Thoracic aorta (tissue), 2 donors: ENCODE measurements at places on chromosomes 11 and 22. TPM values are rescaled to one million over a fixed set of nuclear protein-coding genes. Genes with fewer than 3 reads are reported as not detected.

DNA sequence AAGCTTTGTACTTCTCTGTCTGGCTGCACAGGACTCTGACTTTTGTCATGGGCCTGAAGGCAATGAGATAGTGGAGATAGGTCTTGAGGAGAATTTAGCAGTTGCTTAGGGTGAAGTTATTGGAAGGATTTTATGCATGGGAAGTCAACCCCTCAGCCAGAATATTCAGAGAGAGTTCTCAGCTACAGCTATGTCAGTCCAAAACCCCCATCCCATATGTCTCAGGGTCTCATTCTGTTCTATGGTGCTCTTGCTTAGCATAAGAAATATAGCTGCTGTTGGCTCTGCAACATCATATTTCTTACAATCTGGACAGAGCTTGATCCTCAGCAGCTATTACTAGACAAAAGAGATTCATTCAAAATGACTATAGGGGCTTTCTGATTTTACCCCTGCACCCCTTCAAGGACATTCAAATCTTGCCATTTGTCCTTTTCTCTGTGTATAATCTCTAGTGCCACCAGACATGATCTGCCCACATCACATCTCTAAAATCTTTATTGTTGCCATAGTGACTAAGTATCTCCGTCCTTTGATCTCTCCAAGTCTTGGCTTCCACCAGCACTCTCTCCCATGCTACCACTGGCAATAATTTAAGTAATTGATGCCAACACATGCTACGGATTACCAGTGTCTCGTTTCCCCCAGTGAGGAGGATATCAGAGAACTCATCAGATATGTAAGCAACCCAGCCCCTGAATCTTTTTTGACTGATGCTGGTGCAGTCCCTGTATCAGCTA is 327.1 kb upstream of the ISX start:
- DNase-seq = no peak

DNA sequence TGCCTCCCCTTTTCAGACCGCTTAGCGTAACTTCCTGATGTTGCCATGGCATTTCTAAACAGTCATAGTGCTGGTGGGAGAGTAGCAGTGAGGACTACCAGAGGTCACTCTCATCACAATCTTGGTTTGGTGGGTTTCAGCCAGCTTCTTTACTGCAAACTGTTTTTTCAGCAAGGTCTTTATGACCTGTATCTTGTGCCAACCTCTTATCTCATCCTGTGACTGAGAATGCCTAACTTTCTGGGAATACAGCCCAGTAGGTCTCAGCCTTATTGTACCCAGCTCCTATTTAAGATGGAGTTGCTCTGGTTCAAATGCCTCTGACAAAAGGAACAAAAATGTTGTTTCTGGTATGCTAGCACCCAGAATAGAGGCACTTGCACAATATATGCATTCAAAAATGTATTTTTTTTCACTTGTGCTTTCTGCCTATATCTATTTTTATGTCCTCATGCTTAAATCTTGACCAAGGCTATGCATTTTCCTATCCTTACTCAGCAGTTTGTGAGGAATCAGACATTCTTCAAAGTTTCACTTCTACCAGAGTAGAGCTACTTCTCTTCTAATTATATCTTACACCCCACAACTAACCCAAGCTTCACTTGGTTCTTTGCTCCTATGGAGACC is 16.1 kb upstream of the OR51M1 start:
- DNase-seq = no peak

- DNase-seq = no peak
These were observed 3.3 kb downstream of the PCF11 start for GRCh38 chr11:83159902-83160865.

DNA sequence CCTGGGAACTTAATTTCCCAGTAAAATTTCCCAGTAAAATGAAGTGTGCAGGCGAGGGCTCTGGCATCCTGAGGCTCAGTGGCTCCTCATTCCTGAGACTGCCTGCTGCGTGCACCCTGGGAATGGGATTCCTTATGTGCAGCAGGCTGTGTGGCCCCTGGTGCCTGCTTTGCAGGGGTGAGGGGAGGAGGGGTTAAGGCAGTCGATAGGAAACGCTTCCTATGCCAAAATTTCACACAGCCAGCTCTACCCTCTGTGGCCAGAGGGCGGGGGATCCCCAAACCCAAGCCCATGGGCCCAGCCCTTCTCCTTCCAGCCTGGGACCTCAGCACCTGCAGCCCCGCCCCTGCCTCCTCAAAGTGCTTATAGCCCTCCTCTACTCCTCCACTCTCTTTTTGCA is 12.1 kb upstream of the BAIAP2L2 start:
- no peak for DNase-seq

ZP1 gene
- not detected for total RNA-seq

ACR gene
- not detected for total RNA-seq

- no peak for DNase-seq
These were observed 53.6 kb downstream of the LRRC32 start for GRCh38 chr11:76616676-76617552.

- DNase-seq = no peak
These were observed 6.3 kb downstream of the KCNJ1 start for GRCh38 chr11:128860571-128861361.

DNA sequence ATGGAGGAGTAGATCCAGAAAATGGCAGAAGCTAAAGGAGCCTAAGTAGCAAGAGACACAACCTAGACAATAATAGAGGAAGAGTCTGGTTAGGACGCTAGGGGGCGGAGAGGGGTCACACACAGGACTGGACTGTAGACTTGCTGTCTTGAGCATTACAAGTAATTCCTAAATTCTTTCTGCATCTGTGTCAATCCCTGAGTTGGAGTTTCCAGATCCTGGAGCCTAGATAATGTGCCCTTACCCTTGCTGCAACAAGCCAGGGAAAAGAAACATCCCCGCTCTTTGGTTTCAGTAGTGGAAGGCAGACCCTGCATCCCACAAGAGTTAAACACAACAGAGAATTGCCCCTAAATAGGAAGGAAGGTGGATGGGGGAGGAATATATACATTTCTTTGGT is 14.9 kb upstream of the CCDC73 start:
- DNase-seq = no peak

- no peak for DNase-seq
These were observed 1.6 kb downstream of the OR10A2 start for GRCh38 chr11:6864438-6864837.

DNA sequence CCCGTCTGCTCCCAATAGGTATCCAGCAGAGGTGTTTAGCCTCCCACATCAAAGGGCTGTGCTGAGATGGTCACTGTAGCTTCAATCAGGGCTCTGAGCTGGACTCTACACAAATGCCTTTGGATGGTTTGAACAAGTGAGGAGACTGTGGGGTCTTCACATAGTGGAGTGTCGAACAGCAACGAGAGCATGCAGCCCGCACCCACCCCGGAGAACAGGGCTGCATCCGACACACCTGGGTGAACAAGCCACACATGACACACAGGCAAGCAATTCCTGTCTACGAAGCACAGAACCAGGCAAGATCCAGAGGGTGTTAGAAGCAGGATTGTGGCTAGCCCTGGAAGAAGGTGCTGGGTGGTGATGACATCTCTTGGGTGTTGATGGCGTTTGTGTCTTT is 58.0 kb upstream of the FGF3 start:
- no peak for DNase-seq

DNA sequence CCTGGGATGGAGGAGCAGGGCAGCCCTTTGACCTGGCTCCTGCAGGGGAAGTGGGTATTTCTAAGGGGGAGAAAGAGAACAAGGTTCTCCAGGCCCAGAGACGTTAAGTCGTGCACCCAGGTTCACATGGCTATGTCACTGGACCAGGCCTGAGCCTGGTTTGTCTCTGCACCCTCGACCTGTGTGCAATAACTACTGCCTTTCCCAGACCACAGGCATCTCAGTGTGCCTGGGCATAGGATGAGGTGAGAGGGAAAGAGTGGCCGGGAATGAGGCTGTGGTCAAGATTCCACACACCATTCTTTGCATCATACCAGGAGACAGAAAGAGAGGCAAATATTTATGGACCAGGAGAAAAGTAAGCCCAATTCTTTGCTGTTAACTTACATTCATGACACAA is 66.8 kb downstream of the PRR5L start:
- no peak for DNase-seq

DNA sequence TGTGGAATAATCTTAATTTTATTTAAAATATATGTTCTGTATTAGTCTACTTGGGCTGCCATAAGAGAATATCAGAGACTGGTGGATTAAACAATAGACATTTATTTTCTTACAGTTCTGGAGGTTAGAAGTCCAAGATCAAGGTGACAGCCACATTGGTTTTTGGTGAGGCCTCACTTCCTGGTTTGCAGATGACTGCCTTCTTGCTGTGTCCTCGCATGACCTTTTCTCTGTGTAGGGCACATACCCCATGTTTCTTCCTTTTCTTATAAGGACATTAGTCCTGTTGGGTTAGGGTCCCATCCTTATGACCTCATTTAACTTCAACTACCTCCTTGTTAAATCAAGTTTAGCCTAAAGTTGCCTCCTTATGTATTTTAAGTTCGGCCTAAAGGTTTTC is 202.7 kb upstream of the MPPED2 start:
- DNase-seq = no peak

DNA sequence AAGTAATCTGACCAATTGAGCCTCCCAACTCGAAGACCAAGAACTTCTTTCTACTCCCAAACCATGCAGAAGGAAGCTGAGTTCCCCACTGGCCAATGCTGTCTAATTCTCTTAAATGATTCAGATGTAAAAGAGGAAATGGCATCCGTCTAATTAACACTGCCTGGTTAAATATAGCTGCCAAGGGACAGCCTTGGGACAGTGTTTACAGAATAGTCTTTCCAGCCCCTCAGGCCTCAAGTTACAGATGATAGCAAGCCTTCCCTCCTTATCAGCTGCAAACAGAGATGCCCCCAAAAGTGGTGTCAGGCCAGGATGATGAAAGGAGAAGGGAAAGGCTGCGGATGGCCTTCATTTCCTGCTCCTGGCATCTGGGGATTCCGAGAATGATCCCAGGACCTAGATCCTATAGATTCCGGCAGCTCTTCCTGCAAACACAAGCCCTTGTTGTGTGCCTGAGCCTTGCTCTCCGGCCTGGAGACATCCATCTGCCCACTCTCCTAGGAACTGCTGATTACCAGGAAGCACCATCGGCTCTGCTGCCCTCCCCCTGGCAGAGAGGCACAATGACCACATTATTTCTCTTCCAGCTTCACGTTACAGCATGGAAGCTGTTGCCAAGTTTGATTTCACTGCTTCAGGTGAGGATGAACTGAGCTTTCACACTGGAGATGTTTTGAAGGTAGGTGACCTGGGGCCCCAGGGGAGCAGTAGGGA is 13.5 kb upstream of the TMA7B start:
- DNase-seq = no peak

DNA sequence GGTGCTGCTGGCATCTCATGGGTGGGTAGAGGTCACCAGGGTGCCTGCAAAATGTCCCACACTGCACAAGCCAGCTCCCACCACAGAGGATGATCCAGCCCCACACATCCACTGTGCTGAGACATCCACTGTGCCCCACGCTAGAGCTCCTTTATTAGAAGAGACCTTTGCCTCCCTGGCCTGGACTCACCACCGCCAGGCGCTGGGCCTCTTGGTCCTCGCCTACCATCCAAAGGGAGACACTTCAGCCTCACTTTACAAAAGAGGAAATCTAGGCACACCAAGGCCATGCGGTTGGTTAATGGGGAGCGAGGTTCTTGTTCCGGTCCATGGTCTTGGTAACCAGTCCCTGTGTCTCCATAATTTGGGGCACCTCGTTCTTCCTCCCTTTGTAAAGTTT is 3.4 kb upstream of the ANO1 start:
- DNase-seq = no peak

DNA sequence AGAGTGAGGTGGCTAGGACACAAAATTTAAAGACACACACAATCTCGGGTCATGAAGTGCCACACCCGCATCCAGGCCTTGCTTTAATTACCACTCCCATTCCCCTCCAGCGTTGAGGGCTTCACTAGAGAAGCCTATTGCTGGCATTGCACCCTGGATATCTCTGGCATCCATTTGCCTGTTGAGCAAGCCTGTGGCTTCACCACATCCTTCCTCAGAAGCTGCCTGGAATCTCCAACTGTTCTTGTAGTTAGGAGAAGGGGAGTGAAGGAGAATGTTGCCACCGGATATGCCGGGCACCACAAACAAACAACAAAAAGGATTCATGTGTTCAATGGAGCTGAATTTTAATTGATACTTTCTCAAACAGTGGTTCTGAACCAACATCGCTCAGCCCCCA is 34.4 kb upstream of the RCN1 start:
- no peak for DNase-seq

DNA sequence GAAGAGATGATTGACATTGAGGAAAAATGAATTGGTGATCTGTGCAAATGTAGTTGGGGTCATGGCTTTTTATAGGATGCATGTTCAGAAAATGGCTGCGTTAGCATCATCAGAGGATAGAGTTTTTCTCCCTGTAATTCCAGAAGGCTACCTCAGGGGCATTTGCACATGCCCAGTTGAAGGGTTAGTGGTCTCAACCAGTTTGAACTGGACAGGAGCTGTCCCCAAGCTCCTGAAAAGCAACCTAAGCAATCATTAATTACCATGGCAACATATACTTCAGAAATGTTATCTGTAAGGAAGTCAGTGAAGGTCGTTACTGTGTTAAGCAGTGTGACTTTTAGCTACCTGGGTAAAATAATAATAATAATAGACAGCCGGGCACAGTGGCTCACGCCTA is 29.3 kb downstream of the TUG1 start:
- no peak for DNase-seq

PPP1R14B gene
- total RNA-seq = 122 TPM

GRCh38 chr11:2653930-2654739 is 45.7 kb downstream of the KCNQ1OT1 start:
- DNase-seq = no peak

DNA sequence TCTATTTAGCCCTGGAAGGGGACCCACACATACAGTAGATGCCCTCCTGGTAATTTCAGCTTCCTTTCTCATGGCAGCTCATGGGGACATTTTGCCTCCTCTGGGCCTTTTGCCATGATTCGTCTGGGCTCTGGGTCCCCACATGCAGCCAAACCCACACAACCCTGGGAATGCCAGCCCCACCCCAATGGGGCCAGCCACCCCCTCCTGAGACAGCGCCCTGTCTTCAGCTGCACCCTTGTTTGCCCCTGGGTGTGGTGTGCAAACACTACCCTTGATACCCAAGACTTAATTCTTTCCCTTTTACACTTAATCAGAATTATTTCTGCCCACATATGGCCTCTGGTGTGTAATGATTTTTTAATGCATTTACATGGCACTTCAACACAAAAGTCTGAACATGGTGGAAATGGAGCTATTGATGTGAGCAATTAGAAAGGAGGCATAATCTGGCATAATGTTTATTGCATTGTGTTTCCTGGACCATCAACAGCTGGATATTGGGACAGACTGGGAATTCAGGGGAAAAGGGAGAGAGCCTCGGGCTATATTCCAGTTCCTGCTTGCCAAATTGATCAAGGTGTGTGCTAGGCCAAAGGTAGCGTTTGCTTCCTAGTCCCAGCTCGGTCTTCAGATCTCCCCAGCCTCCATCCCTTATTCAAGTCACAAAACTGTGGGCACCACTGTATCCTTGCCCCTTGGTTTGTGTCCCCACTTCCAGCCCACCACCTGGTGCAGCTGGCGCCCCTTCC is 85.0 kb upstream of the ANO1 start:
- DNase-seq = no peak
